AG04449 (cell line): ENCODE measurements at places on chromosomes 6 and 20.

DNA sequence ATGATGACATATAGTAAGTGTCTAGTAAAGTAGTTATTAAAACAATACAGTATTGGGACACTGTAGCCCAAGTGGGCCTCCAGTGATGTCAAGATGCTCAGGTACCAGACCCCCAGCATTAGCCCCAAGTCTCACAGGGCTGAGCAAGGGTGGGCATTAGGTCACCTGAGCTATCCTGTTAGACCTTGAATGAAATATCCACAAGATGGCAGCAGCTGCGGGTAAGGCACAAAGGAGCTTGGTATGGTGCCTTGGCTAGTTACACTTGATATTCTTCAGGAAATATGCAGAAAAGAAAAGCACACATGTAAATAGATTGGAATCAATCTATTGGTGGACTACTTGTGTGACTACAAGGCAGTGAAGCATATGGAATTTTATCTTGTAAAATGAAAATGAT, 701.8 kb upstream of the ADGRB3 start:
- DNase-seq: no peak

DNA sequence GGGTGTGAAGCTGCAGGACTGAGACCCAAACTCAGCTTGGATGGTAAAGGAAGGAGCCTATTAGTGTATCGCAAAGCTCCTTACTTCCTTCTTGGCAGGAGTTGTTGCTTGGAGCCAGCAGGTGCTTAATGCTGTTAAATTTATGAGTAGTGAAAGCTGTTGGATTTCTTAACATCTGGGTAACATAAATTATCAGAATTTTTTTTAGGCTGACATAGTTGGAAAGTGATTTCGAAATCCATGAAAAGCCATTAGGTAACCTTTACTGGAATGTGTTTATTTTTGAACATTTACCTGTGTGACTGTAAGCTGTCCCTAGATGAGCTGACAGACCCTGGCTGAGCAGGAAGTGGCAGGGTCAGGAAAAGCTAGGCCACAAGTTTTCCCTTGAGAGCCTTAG, 470.4 kb upstream of the SLC35B3 start:
- no peak for DNase-seq

DNA sequence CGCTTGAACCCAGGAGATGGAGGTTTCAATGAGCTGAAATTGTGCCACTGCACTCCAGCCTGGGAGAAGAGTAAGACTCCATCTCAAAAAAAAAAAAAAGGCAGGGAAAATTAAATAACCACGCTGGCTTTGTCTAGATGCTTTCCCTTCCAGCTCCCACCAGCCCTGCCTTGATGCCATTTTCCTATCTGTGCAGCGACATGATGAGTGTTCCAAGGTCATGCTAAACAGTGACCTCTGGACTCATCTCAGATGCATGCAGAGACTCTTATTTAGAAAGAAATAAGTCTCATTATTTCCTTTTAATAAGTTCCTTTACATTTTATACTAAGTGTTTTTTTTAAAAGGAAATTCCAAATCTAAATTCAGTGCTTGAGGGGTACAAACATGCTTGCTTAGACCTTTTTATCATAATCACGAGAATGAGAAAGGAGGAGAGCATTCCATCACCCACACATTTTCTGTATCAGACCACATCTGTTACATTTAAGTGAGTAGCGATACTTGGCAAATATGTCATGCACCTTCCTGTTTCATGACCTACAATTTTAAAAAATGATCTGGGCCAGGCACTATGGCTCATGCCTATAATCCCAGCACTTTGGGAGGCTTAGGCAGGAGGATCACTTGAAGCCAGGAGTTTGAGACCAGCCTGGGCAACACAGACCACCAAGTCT, 101.1 kb upstream of the RREB1 start:
- DNase-seq: no peak

GRCh38 chr6:11480541-11480940, 57.0 kb upstream of the TMEM170B start:
- DNase-seq: no peak

DNA sequence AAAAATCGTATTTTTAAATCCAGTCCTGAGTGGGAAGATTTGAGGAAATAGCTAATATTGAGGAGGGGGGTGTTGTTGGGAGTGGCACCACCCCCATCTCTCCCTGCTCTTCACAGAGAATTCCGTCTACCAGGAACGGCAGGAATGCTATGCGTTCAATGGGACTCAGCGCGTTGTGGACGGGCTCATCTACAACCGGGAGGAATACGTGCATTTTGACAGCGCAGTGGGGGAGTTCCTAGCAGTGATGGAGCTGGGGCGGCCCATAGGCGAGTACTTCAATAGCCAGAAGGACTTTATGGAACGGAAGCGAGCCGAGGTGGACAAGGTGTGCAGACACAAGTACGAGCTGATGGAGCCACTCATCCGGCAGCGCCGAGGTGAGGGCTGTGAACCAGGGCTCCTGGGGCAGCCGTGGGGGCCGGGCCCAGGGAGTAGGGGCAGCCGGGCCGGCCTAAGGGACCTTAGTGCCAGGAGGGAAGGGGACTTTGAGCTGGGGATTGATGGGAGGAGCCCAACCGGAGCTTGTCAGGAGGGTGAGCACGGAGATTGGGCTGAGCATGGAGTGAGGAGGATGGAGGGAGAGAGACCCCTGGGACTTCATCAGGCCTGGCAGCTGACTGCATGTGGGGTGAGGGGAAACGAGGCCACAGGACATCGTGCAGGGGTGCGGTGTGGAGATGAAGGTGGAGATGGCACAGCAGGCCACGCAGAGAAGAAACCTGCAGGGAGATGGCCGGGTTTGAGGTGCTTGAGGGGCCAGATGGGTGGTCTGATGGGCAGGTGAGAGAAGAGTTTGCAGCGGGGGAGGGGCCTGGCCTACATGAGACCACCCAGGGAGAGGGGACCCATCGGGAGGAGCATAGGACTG, 41.3 kb downstream of the HLA-DPB1 start:
- no peak for DNase-seq

GRCh38 chr6:67231092-67231491, 1404.0 kb upstream of the ADGRB3 start:
- no peak for DNase-seq

GRCh38 chr6:167324111-167324510, 775 bp upstream of the TTLL2 start:
- no peak for DNase-seq

- DNase-seq: no peak
Observed at GRCh38 chr20:45917790-45918141, 5.8 kb upstream of the PLTP start.

GRCh38 chr20:46364670-46365486, 41.5 kb downstream of the ELMO2 start:
- no peak for DNase-seq

- no peak for DNase-seq
Observed at GRCh38 chr6:122116119-122116834, 283.2 kb upstream of the HSF2 start.

- no peak for DNase-seq
Observed at GRCh38 chr6:63565058-63565726, 7.1 kb upstream of the LOC128125822 start.

- no peak for DNase-seq
Observed at GRCh38 chr6:109455437-109456110, at the start of gene MICAL1. Gene MICAL1 (minus strand): TSS chr6:109455772. CDS start chr6:109454196, 1,576 bp downstream.

DNA sequence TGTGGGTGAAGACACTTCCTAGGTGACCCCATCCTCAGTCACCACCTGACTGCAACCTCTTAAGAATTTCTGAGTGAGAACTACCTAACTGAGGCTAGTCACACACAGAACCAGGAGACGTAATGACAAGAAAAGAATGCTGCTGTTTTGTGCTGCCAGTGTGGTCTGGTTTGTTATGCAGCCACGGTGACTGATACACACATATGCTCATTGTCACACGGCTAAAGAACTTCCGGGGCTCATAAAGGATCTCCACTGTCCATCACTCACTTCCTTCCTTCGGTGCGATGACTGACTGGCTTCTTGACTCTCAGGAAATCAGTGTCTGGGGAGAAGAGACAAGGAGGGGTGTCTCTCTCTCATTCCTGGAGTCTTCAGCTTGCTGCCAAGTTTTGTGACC, 88.0 kb downstream of the SLC24A3 start:
- DNase-seq: no peak

GRCh38 chr6:137002505-137002904, 42.3 kb downstream of the IL20RA start:
- DNase-seq: no peak

DNA sequence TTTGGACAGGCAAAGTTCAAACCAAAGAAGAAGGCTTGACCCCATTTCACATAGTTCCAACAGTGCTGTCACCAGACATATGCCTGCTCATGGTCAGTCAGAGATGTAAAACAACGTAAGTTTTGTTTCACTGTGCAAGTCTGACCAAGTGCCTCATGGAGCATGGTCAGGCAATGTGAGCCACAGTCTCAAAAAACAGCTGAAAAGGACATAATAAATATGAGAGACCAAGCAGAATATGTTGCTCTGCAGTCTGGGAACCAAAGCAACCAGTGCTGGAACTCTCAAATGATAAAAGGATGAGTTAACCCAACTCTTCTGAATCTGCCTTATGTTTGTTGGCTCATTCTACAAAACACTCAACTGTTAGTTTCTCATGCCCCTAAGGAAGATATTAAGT, 39.9 kb upstream of the DST start:
- DNase-seq: no peak

GRCh38 chr6:135568379-135568778, 70.8 kb upstream of the AHI1 start:
- peak; percentile 84 for DNase-seq

DNA sequence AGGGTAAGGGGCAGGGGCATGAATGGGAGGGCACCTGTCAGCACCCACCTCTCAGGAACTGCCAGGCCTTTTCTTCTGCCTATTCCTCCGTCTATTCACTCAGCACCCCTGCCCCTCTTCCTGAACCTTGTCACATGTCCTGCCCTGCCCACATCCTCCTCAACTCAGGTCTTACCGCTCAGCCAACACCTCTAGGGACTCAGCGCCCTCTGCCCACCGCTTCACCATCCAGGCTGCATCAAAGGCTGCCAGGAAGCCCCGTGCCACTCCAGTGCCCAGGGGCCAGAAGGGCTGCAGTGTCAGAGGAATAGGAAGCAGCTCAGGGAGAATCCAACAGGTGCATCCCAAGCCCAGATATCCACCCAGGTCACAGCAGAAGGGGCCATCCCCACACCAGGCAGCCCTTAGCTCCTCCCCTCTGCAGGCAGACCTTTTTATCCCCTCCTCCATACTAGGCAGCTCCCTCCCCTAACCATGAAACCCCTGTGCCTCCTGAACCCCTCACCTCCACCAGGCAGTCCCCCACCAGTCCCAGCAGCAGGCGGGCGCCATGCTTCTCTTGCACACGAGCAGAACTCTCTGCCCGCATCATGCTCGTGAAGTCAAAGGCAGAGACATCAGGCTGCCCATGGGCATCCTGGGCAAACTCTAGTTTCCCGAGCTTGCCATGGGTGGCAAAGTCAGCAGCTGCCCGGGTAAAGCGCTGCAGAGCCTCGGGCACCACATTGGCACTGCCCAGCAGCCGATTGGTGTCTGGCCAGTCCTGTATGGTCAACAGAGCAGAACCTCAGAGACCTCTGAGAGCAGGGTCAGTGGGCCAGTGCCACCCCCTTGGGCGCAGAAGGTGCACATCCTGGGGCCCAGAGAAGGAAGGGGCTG, 5.5 kb downstream of the MICAL1 start:
- no peak for DNase-seq

- DNase-seq: no peak
Observed at GRCh38 chr6:26232306-26232939, 132.6 kb upstream of the BTN3A2 start.

GRCh38 chr6:78896227-78896626, 28.9 kb downstream of the IRAK1BP1 start:
- no peak for DNase-seq

GRCh38 chr20:38404016-38404415, 31.1 kb downstream of the SNHG17 start:
- DNase-seq: no peak

- no peak for DNase-seq
Observed at GRCh38 chr20:36572701-36573102, 695 bp upstream of the TGIF2 start.

DNA sequence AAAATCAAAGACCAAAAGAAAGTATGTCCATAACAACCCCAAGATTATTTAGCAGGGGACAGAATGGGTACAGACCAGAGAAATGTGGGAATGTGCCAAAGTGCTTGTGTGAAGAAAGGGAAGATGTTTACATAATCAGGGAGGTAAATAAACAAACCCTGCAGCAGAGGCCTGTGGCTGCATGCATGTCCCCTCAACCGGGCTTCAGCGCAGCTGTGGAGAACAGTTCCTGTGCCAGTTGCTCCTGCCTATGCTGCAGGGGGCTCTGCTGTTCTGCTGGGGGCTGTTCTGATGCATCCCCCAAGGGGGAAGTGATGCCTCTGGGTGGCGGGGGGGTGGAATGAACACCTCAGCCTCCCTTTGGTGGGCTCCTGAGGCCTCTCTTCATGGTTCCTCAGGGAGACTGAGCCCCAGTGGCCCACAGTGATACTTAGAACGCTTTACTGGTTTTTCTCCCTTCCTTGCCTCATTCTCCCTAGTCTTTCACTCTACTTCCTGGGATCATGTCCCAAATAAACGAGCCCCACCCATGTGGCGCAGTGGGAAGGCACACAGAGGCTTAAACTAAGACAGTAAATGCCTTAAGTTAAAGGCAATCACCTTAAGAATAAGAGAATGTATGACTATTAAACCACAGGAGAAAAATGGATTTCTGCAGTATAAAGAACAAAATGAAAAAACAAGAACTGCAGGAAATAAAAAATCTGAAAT, 23.0 kb downstream of the RAB23 start:
- DNase-seq: no peak

DNA sequence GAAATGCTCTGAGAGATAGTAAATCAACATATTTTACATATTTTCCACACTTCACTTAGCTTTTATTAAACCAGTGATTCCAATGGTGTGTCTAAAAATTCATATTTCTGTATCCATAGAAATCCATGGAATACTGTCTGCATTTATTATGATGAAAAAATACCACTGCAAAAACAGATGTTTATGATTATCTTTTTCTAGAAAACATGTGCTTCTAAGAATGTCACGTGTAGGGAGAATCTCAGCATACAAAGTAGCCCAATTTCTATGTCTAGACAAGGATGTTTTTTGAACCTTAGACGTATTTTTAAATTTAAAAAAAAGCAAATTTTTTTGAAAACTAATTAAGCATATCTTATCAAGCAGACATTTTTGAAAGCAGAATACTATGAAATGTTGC, 622.4 kb downstream of the TENT5A start:
- no peak for DNase-seq

DNA sequence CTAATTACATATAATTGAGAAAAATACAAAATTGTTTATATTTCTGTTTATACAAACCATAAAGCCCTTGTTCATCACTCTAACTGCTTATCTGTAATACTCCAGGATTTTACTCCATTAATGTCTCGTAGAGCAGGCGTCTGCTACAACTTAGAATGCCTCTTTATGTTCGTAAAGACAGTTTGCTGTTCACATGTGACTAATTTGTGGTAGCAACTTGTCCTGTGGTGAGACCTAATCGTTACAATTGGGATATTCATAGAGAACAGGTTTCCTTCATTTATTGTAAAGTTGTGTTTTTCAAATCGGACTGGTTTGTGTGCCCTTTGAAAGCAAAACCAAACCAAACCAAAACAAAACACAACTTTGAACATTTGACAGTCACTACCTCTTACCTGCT, 149.7 kb downstream of the ASCC3 start:
- DNase-seq: no peak
